Fibroblast of skin of right biceps (primary cell): ENCODE measurements at places on chromosomes 3 and 15.

GRCh38 chr15:85941186-85941855 is 138.3 kb upstream of the AGBL1 start:
- peak; percentile 49 for DNase-seq

GRCh38 chr3:152405915-152406802 is 137.4 kb downstream of the MBNL1 start:
- peak; percentile 91 for DNase-seq

GRCh38 chr3:48716508-48716981 is 476 bp downstream of the IP6K2 start:
- DNase-seq: peak; percentile 8

- peak; percentile 33 for DNase-seq
Observed at GRCh38 chr15:69457304-69458280, 5.0 kb downstream of the RPLP1 start.

- DNase-seq: no peak
Observed at GRCh38 chr3:191328383-191328961, 722 bp upstream of the CCDC50 start.

GRCh38 chr15:34434627-34435305 is 2.8 kb downstream of the GOLGA8A start:
- DNase-seq: no peak

- DNase-seq: peak; percentile 13
Observed at GRCh38 chr3:43171748-43172147, 65.9 kb upstream of the POMGNT2 start.

DNA sequence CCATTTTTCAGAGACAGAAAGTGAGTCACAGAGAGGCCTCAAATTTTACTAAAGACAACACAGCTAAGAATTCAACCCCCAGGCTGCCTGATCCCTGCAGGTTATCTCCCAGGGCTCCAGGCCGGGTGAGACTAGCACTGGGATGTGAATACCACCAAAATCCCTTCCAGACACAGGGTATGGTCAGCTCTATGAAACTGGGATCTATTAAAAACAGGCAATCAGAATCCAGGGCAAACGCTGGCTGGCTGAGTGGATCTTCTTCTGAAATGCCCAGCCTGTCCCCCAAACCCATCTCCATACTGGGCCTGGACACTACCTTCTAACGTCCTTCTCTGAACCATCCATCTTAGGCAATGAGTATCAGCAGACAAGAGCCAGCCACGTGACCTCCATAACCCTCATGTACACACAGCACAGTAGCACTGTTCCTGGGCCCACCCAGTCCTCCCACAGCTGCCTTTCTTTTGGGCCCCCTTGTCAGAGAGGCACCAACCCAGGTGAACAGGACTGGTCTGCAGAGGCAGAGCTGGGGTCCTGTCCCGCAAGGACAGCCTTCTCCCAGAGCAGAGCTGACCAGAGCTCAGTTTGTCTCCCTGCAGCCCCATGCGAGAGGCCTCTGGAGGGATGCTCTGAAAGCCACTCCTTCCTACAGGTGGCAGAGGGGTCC is 1.9 kb downstream of the RAB6B start:
- no peak for DNase-seq

DNA sequence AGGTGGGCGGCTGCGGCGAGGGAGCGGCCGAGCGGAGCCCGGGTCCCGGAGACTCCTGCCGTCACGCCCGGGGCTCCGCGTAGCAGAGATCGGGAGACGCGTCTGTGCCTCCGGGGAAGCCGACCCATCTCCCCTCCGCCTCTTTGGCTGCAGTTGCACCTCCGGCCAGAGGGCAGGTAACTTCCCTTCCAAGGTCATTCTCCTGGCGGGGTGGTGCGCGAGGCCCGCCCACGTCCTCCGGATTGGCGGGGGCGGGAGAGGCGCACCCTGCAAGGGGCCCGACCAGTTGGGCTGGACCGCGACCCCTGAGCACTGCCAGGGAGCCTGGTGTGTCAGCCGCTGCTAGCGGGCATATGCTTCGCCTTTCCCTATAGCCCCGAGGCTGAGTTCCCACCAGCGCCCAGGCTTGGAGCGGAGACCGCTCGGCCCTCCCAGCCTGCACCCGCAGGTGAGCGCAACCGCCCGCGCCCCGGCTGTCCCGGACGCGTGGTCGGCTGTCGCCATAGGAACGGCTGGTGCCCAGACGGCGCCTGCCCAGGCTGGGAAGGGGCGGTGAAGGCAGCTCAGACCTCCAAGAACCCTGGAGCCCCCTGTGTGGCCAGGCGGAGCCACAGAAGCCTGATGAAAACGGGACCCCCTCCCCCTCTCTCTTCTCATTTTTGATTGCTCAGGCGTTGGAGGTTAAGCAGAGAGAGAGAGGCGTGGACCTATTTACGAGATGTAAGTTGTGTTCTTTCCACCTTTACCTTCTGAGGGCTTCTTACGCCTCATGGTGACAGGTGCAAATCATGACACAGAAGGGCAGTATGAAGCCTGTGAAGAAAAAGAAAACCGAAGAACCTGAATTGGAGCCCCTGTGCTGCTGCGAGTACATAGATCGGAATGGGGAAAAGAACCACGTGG is 453 bp downstream of the ZDHHC23 start:
- no peak for DNase-seq

DNA sequence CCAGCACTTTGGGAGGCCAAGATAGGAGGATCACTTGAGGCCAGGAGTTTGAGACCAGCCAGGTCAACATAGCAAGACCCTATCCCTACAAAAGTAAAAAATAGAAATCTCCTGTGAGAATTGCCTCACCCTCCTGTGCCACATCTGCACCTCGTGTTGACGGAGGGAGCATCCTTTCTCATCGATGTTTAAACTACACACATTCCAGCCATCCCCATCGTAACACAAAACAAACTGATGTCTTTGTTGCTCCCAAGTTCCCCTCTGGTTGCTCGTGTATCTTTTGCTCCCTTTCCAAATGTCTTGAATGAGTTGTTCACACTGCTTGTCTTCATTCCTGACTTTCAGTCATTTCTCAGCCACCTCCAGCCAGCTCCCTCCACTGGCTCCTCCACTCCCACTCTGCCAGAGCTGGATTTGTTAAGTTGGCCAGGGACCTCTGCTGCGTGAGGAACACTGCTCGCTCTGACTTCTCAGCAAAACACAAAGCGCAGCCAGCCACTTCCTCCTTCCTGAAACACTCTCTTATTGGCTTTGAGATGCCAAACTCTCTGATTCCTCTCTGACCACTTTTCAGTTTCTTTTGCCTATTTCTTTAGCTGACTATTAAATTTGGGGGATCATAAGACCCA is 53.6 kb upstream of the ATP13A3 start:
- DNase-seq: no peak

DNA sequence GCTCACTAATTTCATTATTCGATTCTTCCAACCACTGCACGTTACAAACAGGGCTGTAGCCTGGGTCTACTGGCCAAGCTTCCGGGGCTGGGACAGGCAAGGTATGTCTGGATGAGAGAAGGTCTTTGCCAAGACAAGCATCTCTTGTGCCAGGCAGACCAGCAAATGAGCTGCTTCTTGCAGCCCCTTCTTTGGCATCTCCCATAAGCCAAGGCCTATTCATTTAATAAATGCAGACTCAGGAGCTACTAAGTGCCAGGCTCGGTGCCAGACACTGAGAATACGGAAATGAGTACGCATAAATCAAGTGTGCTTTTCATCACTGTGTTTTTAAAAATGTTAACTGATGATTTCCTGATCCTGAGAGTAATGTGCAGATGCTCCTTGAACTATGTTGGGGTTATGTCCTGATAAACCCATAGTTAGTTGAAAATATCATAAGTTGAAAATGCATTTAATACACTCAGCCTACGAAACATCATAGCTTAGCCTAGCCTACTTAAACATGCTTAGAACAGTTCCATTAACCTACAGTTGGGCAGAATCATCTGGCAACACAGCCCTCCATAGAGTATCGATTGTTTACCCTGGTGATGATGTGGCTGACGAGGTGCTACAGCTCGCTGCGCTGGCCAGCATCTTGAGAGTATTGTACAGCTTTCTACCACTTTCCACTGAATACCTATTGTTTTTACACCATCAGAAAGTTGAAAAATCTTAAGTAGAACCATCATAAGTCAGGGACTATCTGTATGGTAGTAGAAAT is 135.0 kb upstream of the CTDSPL start:
- DNase-seq: peak; percentile 60

GRCh38 chr15:99348412-99348811 is 97.1 kb downstream of the LRRC28 start:
- no peak for DNase-seq

DNA sequence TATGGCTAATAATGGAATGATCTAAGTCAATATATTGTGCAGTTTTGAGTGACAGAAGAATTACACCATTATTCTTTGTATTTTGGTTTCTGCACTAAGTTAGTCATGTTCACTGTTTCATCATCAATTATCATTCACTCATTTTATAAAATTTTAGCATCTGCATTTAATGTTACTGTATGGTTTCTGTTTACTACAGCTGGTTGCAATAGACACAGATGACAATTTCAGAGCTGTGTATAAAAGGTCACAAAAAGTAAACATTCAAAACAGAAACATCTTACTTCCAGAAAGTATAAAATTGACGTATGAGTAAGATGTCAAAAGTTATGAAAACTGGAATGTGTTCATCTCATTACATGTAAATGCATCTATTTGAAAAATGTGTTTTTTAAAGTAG is 111.1 kb upstream of the GBE1 start:
- DNase-seq: no peak

- peak; percentile 70 for DNase-seq
Observed at GRCh38 chr15:80934761-80935221, 54.8 kb downstream of the MESD start.

DNA sequence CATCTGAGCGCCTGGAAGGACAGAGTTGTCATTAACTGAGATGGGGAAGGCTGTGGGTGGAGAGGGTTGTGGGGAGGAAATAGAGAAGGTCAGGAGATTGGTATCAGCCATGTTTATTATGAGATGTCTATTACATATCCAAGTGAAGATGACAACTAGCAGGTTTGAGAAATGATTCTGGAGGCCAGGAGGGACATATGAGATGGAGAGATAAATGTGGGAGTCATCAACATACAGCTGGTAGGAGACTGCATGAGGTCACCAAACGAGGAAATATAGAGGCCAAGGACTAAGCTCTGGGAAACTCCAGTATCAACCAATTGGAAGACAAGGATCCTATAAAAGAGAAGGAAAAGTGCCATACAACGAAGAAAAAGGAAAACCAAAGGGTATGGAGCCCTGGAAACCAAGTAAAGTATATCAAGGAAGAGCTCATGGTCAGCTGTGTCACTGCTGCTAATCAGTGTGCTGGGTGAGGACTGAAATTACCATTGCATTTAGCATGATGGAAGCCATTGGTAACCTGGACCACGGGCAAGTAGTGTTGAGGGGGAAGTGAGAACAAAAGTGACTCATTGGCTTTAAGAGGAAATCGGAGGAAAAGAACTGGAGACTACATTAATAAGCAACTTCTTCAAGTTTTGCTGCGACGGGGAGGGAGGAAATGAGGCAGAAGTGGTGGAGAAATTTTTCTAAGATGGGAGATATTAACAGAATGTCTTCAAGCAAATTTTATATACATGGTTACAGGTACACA is 14.0 kb upstream of the UACA start:
- DNase-seq: no peak

- DNase-seq: no peak
Observed at GRCh38 chr15:31195871-31196270, 94.3 kb upstream of the TRPM1 start.

GRCh38 chr3:48267782-48268181 is 26.9 kb downstream of the ZNF589 start:
- DNase-seq: no peak

GRCh38 chr3:114878114-114878839 is 268.8 kb downstream of the ZBTB20 start:
- peak; percentile 66 for DNase-seq

- no peak for DNase-seq
Observed at GRCh38 chr3:114436182-114436581, 142.4 kb downstream of the TIGIT start.

DNA sequence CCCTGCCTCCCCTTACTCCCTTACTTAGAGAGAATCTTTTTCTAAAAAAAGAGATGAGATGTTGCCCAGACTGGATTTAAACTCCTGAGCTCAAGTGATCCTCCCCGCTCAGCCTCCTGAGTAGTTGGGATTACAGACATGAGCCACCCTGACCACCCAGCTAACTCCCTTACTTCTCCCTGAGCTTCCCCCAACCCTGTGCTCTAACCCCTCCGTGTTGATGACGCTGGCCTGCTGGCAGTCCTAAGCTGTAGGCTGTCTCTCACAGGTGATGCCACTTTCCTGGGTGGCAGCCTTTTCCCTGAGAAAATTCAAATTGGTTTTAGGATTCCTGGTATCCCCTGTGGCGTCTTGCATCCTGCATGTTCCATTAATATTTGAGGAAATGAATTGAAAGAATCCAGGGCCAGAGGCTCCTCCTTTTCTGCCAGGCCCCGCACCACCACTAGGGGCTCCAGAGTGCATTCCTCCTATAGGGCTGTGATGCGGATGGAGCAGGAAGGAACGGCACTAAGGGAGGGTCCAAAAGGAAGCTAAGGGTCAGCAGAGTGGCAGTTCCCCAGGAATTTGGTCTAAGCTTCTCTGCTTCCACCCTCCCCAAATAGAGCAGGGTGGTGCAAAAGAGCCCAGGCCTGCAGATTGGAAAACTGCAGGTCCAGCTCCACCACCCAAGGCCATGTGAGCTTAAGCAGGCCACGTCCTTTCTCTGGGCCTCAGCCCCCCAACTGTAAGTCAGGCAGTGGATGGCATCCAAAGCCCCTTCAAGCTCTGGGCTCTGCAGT is 101.1 kb downstream of the DAPK2 start:
- peak; percentile 58 for DNase-seq

DNA sequence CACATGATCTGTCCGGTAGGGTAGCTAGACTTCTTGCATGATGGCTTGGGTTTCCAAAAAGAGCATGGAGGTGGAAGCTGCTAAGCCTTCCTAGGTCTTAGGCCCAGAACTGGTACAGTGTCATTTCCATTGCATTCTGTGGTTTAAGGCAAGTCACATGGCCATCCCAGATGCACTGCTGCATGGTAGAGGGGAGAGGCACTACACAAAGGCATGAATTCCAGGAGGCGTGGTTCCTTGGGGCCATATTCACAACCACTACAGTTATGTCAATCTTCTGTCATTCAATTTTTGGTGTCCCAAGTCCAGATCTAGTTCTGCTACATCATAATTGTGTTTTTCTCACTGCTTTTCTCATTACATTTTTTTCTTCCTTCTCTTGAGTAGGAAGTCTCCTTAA is 122.2 kb upstream of the CHRM5 start:
- no peak for DNase-seq

DNA sequence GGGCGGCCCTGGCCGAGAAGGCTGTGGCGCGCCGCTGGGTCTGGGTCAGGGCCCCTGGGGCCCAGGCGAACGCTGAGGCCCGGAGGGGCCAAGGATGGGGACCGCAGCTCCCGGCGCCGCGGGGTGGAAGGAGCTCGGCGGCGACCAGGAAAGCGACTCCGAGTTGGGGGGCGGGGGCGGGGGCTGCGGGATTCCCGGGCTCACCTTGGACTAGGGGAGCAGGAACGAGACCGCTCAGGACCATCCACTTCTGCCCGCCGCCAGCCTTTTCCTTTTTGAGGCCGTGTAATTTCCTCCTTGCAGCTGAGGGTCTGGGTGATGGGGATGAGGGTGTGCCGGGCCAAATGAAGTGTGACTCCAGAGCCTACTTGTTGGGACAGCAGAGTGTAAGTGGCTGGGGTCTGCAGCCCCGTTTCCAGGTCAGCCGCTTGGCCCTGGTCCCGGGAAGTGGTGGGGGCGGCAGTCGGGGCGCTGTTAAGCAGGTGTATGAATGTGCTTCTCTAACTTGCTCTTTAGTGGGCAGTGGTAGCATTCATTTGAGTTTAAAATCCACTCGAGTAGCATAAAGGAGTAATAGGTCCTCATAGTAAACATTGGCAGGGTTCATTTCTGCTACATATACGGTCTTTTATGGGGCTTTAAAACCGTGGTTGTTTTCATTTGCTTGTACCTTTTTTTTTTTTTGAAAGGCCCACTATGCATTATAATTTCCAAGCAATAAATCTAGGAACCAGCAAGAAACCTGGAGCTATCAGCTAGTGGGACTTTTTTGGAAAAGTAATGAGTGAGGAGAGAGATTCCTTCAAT is 717 bp downstream of the PXK start:
- DNase-seq: peak; percentile 32
